ENCODE measurements at places on chromosomes 16 and 17.

DNA sequence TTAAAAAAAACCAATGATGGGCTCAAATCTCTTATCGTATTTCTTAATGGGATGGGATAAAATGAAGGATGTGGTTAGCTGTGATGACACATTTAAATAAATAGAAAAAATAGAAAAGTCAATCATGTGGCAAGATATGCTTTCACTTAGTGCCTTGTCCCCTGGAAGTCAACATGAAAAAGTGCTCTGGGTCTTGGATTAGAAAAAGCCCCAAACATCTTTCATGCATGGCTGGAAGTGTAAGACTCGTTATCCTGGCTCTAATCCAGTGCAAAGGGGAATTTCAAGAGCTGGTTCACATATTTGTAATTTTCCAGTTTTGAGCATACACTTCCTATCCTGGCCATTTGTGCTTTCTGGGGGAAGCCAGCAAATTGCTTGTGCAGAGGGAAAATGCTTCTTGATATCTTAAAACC is 160.9 kb downstream of the MAP2K6 start:
- no peak for DNase-seq

DNA sequence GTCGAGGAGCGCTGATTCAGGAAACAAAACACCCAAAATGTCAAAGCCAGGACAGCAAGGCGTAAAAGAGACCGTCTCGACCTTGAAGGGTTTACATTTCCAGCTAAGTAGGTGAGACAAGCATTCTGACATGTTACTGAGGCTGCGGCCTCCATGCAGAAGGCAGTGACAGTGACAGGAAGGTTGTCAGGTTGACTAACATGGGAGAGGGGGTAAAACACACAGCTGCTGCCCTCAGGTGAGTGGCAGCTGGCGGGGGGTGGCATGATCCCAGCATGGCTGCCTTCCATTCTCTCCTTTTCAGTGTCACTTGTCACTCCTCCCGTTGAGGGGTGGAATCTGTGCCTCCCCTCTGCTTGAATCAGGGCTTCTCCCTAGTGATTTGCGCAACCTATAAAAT is 31.9 kb upstream of the CRHR1 start:
- no peak for DNase-seq

GRCh38 chr17:4747847-4748246 is 8.1 kb upstream of the CXCL16 start:
- DNase-seq: peak; percentile 65

DNA sequence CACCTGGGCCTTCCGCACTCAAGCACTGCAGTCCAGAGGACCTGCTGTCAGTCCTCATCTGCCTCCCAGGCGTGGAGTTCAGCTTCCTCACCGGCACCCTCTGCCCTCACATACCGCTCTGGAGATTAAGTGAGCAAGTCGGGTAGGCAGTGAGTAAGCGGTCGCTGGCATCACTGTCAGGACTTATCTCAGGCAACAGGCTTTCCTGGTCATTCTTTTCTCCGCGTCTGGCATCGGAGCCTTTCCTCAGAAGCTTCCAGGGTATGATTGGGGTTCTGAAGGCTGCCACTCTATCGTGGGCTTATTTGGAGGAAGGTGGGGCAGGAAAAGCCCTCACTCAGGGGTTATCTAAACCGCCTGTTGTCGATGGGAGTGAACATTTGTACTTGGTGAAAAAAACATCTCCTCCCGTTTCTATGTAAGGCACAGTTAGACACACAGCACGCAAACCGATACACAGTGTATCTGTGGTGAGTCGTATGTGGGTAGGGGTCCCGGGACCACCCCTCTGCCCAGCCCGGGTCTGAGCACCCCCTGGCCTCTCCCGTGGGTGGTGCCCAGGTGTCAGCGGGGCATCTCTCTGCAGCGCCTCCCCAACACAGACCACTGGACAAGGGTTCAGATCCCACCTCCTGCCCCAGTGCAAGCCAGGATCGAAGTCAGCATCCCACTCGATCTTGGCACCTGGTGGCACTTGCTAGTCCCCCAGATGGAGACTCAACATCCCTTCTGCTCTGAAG is 92.5 kb upstream of the PLCG2 start:
- DNase-seq: no peak

DNA sequence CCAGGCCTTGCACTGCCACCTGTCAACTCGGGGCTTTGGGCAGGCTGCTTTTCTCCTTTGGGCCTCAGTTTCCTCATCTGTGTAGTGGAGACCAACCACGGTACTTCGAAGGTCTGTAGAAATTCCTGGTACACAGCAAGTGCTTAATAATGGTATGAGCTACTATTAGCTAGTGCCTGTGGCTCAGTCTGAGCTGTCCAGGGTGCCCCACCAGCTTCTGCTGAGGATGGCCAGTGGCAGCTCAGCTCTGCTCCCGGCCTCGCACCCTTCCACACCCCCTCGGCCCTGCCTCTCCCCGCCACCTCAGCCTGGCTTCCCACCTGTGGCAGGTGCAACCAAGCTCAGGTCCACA is 26.2 kb upstream of the PLCG2 start:
- no peak for DNase-seq

- DNase-seq: peak; percentile 54
Measured at GRCh38 chr17:79933863-79934652, 94.8 kb upstream of the CBX4 start.

GRCh38 chr17:19614900-19615299 is 33.7 kb upstream of the ALDH3A2 start:
- no peak for DNase-seq

GRCh38 chr16:48629016-48629415 is 19.0 kb upstream of the N4BP1 start:
- DNase-seq: no peak

- DNase-seq: no peak
Measured at GRCh38 chr17:41970901-41971331, 4.3 kb downstream of the CNP start.

- no peak for DNase-seq
Measured at GRCh38 chr17:29833801-29834200, 96.2 kb downstream of the SSH2 start.

GRCh38 chr16:80045861-80046260 is 445.3 kb upstream of the MAF start:
- no peak for DNase-seq

- no peak for DNase-seq
Measured at GRCh38 chr16:86809458-86809955, 231.2 kb downstream of the FOXL1 start.

GRCh38 chr17:75308732-75309629 is 19.7 kb upstream of the SLC25A19 start:
- DNase-seq: no peak

- no peak for DNase-seq
Measured at GRCh38 chr17:56718515-56718914, 115.2 kb downstream of the C17orf67 start.

DNA sequence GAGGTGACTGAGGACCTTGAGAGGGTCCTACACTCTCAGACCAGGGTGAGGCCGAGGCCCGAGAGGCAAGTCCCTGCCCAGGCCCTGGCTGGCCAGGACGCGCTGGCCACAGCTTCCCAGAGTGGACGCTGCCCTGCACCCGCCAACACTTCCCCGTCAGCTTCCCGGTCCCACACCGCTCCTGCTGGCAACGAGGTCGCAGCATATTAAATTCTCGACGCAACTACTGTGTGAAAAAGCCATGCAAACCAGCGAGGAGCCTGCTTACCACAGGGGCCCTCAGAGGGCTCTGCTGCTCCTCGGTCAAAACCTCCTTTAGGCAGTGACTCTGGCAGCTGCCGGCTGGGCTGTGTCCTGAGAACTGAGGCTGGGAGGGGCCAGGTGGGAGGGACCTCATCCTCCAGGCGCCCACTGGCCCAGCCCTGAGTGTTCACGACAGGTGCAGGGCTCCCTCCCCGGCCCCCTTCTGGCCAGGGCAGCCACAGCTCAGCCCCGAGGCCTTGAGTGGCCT is 2.1 kb upstream of the TEX19 start:
- no peak for DNase-seq

- no peak for DNase-seq
Measured at GRCh38 chr17:71286625-71287024, 834.2 kb upstream of the SOX9 start.

- peak; percentile 82 for DNase-seq
Measured at GRCh38 chr17:6831661-6832263, at the start of gene TEKT1. TSS of gene TEKT1 (minus strand) at chr17:6831729. CDS start at chr17:6830376, 1,353 bp downstream.

- no peak for DNase-seq
Measured at GRCh38 chr16:90002759-90003158, 16.5 kb downstream of the DBNDD1 start.

- no peak for DNase-seq
Measured at GRCh38 chr16:79764415-79765110, 164.0 kb upstream of the MAF start.

- DNase-seq: peak; percentile 12
Measured at GRCh38 chr16:49608779-49609178, 235.2 kb downstream of the C16orf78 start.

DNA sequence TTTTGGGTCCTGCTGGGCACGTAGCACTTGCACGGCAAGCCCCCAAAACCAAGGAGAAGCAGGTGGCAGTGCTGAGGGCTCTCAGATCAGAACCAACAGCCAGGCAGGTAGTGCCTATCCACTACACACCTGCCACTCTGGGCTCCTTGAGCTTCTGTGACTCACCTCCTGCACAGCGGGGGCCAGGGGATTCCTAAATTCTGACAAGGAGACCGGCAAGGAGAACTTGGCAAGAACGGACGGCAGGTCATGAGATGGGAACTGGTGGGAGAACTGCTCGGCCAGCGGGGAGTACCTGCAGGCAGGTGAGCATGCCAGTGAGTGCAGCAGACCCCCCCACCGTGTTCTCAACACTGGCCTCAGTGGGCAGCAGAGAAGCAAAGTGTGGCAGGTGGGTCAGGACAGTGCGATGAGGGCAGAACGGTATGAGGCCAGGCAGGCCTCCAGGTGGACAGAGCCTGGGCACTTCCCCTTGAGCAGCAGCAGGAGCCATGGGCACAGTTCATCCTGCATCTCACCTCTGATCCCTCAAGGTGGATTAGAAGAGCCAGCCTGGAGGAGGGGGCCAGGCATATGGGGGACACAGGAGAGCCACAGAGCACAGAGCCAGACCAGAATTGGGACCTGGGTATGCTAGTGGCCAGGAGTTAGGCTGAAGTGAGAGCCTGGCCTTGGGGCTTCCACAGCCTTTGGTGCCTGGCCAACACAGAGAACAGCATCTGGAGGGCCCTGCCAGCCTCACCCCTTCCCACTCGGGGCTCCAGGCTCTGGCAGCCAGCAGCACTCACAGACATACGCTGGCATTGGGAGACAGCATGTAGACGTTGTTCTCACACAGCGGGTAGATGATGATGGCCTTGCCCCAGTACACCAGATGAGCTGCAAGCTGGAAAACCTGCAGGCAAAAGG is 14.7 kb downstream of the MPG start:
- DNase-seq: no peak

- peak; percentile 58 for DNase-seq
Measured at GRCh38 chr17:81601525-81602120, 35.3 kb downstream of the NPLOC4 start.

DNA sequence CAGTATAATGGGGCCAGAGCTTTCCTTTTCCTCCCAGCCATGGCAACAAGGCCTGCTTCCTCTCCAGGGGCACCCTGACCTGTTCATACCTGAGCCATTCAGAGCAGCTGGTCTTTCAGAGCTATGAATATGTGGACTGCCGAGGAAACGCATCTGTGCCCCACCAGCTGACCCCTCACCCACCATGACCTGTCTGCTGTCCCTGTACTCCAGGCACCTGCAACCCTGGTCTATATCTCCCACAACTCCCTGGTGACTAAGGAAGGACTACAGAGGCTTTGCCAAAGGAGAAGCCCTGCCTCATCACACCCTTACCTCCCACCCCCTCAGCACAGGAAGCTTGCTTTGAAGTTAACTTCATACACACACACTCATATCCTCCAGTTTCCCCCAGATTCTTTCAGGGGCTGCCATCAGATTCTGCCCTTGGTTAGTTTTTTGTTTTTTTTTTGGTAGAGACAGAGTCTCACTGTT is 6.0 kb downstream of the TMEM106A start:
- no peak for DNase-seq

- DNase-seq: no peak
Measured at GRCh38 chr17:39553341-39553945, 54.3 kb downstream of the NEUROD2 start.

- DNase-seq: no peak
Measured at GRCh38 chr17:8145811-8146210, 6.4 kb downstream of the PER1 start.

DNA sequence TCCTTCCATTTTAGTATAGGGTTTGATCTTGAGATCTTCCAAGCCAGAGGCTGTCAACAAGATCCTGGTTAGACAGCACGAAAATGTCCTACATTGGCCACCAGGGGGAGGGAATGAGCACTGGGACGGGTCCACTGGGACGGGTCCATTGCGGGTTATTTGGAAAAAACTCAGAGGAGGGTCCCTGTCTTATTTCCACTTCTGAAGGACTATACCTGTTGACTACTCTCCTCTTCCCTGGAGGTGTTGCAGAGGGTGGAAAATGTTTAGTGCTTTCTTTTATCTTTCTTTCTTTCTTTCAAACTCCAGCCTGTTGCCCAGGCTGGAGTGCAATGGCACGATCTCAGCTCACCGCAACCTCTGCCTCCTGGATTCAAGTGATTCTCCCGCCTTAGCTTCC is 2.5 kb downstream of the TTLL6 start:
- peak; percentile 73 for DNase-seq

- DNase-seq: no peak
Measured at GRCh38 chr16:80627108-80627507, 86.3 kb downstream of the DYNLRB2 start.

DNA sequence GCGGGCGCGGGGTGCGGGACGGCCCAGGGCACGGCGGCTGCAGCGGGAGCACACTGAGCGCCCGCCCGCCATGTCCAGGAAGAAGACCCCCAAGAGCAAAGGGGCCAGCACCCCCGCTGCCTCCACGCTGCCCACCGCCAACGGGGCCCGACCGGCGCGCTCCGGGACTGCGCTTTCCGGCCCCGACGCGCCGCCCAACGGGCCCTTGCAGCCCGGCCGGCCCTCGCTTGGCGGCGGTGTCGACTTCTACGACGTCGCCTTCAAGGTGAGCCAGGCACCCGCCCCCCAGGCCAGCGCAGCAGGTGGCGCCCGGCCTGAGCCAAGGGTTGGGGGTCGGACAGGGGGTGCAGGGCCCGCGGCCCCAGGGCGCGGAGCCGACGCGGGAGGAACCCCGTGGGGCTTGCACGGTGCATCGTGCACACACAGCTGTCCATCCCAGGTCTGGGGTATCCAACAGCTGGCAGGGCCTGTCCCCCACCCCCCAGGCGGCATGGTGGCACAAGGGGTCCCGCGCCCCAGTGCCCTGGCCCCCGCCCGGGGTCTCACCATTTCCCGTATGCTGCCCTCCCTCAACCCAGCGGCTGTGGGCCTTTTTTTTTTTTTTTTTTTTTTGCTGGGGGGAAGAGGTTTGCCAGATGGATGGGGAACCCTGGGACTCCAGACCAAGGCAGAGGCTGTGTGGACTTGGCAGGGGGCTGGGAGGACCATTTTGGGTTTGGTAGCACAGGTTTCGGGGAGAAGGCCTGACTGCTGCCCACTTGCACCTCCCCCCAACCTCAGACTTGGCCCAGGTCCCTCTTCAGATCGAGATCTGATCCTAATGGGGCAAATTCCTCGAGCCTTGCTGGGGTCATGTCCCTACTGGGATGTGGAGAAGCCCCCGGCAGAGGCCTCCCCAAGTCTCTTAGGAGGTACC is 547 bp downstream of the RAB26 start:
- peak; percentile 56 for DNase-seq

GRCh38 chr17:31499771-31500554 is 108.5 kb downstream of the RAB11FIP4 start:
- no peak for DNase-seq
